ENCODE measurements at places on chromosomes 13 and 19. TPM values are rescaled to one million over a fixed set of nuclear protein-coding genes. Genes with fewer than 3 reads are reported as not detected.

DNA sequence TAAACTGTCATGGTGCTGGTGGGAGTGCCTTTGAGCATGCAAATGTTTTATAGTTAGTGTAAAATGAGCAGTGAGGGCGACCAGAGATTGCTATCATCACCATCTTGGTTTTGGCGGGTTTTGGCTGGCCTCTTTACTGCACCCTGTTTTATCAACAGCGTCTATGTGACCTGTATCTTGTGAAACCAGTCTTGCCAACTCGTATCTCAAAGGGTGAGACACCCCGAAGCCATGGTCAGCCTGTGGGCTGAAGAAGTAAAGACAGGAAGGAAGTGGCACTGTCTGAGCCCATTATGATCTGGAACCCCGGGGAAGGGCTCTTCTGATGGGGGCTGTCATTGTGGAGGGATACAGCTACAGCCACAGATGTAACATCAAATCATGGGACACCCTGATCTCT is 81.5 kb upstream of the FAM216B start:
- no peak for DNase-seq

IRGC gene
- 15.7 TPM for total RNA-seq

GRCh38 chr13:112059457-112060281 is 7.3 kb upstream of the SOX1 start:
- DNase-seq: no peak

REEP6 gene
- 349 TPM for total RNA-seq

GRCh38 chr19:17775245-17775927 is 19.6 kb upstream of the B3GNT3 start:
- no peak for DNase-seq

- DNase-seq: no peak
These were observed 87.4 kb downstream of the ZNF100 start for GRCh38 chr19:21680026-21680425.

DNA sequence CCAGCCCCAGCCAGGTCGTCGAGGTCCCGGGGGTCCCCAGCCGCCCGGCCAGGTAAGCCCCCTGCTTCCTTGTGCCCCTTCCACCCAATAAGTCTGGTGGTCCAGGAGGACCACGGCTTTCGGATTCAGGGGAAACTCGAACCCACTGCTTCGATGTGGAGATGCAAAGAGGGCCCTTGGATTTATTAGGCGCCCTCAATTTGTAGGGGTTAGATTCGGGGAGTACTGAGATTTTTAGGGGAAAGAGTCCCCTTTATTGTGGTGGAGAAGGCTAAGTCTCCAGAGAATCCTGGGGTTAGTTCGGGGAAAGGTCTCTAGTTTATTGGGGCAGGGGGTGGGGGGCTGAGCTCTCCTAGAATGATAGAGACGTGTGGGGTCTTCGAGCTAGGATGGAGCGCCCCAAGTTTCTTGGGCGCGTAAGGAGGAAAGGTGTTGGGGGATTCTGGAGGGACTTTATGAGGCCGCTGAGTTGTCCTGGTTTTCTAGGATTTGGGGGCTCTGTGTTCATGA is 3.8 kb upstream of the LTBP4 start:
- no peak for DNase-seq

- no peak for DNase-seq
These were observed 47.7 kb downstream of the VAV1 start for GRCh38 chr19:6820237-6820636.

TSPAN16 gene
- total RNA-seq: 4.2 TPM

DNA sequence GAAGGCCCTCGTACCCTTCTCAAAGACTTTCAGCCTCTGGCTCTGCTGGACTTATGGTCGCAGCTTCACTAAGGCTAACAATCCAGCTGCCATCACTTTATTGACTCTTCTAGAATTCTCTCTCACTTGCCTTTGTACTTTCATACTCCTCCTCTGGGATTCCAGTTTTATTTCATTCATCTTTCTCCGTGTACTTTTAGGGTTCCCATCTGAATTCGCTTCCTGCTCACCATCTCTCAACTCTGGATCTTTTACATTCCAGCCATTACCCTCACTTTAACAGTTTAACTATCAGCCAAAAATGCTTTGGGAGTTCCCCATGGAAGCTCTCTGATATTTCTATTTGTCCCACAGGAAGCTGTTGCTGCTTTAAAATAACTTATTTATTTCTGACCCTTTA is 149.3 kb upstream of the KL start:
- DNase-seq: no peak

KCNK6 gene
- 5.9 TPM for total RNA-seq

DNA sequence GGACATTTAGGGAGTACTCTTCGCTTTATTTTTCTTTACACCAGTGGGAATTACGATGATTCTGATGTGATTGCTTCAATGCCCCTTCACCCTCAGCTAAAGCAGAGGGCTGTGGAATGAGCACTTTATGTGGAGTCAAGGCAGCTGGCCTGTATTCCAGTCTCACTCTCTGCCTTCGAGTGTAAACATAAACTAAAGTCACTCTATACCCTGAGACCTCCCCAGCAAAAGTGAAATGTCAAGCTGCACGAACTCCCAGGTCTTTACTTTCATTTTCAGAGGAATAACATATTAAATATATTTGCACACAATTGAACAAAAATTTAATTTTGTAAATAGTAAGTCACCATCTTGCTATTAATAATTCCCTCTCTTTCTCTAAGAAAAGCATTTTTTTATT is 557.1 kb downstream of the DACH1 start:
- DNase-seq: no peak

Data from prostate gland (tissue), 2 donors.